ELR (cell line): ENCODE measurements at places on chromosomes 11 and 22.

GRCh38 chr11:101617735-101618332, 34.0 kb upstream of the TRPC6 start:
- DNase-seq, result peak; percentile 66

DNA sequence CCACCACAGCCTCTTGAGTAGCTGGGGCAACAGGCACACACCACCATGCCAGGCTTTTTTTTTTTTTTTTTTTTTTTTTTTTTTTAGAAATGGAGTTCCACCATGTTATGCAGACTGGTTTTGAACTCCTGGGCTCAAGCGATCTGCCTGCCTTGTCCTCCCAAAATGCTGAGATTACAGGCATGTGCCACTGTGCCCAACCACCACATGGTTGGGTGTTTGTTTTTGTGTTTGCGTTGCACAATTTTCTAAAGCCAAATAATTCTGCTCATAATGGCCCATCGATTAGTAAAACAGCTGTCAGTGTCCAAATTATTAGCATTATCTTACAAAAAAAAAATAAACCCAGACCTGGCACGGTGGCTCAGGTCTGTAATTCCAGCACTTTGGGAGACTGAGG, 65.8 kb downstream of the DDIAS start:
- no peak for DNase-seq

DNA sequence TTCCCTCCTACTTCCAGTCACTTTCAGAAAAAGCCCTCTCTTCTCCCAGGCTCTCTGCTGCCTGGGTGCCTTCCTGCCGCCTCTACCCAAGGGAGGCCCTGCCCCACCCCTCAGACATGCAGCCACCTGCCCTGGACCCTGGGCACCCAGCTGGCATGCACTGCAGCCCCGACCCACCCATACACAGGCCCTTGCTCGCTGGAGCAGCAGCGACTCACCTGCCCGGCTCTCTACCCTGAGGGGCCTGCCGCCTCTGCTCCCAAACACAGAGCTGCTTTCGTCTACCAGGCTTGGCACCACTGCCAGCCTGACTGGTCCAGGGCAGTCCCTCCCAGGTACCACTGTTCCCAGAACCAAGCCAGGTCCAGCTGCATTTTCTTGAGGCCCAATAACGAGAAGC, 1.2 kb upstream of the TSSK2 start:
- no peak for DNase-seq

DNA sequence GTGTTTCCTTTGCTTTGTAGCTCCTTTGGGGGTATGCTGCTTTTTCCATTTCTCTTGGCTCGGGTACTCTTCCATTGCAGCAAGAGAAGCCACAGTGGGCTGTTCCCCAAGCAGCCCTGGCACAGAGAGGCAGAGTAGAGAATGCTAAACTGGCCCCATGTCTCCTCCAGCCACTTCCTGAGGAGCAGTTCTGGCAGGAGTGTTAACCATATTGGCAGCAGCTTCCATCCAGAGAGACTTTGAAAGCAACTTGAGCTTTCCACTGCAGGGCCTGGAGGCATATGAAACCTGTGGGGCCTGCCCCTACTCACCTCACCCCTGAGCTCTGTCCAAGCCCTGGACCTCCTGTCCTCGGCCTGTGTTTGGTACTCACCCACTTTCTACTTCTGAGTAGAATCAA, 61.8 kb downstream of the ALX4 start:
- no peak for DNase-seq

DNA sequence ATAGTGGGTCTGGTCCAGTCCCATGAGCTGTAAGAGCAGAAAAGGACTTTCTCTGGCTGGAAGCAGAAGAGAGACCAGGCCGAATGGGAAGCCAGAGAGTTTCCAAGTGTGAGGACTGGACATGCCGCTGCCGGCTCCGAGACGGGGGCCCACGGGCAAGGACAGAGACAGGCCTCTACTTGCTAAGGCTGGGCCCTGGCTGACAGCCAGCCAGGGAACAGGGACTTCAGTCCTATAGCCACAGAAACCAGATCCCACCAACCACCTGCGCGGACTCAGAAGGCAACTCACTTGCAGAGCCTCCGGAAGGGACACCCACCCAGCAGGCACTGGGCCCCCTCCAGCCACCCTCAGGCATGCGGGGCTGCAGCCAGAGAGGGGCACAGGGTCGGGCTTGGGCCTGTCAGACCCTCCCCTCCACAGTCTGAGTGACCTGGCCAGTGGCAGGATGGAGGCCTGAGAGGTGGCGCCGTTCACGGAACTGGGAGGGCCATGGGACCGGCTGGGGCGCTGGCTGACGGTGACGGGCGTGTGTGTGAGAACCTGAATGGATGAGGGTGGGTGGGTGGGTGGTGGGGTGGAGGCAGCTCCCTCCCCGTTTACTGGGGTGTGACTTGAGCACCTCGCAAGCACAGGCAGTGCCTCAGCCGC, 47.8 kb upstream of the A4GALT start:
- DNase-seq, result no peak
